ENCODE measurements at places on chromosomes 3 and 15.

GRCh38 chr3:73813291-73813690, 188.6 kb upstream of the PDZRN3 start:
- DNase-seq = peak; percentile 22

- DNase-seq = no peak
Observed at GRCh38 chr3:98994128-98994762, 92.8 kb upstream of the DCBLD2 start.

DNA sequence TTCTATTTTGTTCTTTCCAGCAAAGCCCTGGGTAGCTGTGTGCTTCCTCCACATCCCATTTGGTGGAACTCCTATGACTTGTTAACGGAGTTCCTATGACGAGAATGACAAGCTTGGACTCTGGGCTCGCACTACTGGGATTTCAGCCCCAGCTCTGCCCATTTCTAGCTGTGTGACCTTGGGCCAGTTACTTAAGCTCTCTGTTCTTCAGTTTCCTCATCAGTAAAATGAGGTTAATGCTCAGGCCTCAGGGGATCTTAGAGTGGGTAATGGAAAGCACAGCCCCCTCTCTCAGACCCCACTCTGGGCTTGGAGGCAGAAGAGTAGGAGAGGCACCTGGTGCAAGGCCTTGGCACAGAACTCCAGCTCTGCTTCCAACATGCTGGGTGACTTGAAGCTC, 123.1 kb downstream of the SMAD6 start:
- no peak for DNase-seq

DNA sequence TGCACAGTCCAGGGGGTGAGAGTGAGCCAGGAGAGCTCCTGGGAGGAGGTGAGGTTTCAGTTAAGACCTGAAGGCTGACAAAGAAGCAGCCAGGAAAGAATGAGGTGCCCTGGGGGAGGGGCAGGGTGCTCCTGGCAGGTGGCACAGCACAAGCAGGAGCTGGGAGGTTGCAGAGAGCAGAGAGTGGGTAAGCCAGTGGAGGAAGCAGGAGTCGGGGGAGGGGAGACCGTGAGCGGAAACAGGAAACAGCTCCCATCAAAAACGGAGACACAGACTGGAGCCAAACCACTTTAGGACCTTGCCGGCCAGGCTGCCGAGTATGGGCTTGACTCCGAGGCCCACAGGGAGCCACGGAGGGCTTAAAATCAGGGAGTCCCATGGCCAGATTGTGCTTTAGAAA, 12.1 kb upstream of the FBLN2 start:
- no peak for DNase-seq

DNA sequence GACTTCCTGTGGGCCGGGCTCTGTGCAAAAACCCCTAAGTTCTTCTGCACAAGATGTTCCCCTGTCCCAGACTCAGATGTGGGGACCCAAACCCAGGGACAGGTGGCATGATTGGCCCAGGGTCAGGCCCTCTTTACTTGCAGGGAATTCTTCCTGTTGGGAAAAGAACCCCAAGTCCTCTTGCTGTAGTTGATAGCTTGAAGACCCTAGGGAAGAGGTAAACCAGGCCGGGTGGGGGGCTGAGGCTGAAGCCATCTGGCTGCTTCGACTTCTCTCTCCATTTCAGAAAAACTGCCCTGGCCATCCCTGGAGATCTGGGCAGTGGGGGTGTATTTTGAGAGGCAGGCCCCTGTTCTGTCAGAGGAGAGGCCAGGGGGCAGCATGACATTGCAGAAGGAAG, 23.5 kb downstream of the SSUH2 start:
- DNase-seq = no peak

DNA sequence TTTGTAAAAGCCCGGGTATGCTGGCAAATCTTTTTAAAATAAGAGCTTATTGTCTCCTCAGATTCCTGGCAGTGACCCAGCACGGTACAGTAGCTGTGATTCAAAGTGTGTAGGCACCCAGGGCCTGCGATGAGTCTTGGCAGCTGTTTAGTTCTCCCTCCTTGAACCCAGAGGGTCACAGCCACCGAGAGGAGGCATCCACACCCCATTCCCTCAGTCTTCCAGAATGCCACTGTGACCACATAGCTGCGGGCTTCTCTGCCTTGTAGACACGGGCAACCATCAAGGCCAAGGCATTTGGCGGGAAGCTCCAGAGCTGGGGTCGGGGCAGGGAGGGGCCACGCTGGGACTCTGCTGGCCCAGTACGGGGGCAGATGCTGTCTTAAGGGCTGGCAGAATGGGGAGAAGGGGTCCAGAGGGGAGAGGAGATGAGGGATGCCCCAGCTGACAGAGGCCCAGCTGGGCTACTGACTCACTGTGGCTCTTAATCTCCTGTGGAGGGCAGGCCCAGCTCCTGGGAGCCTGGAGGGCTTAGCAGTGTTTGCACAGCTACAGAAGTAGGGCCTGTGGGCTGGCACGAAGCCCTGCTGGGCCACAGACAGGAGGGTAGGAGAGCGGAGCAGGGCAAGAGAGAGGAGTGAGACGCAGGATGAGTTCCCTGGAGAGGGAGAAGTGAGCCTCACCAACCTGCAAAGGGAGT, 68.8 kb upstream of the DLG1 start:
- no peak for DNase-seq

DNA sequence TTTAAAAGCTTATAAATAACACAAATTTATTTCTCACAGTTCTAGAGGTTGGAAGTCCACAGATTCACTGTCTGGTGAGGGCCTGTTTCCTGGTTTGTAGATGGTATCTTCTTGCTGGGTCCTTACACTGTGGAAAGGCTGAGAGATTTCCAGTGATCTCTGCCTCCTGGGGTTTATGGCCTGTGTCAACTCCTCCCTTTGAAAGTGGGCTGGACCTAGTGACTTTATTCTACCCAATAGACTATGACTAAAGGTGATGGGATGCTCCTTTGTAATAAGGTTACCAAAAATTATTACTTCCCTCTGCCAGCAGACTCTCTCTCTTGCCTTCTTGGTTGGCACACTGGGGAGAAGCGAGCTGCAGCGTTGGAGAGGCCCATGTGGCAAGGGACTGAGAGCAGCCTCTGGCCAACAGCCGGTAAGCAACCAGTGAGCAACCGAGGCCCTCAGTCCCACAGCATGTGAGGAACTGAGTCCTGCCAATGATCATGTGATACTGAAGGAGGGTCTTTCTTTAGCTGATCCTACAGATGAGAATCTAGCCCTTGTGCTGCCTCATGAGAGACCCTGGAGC, 14.0 kb upstream of the COPG1 start:
- DNase-seq = no peak

DNA sequence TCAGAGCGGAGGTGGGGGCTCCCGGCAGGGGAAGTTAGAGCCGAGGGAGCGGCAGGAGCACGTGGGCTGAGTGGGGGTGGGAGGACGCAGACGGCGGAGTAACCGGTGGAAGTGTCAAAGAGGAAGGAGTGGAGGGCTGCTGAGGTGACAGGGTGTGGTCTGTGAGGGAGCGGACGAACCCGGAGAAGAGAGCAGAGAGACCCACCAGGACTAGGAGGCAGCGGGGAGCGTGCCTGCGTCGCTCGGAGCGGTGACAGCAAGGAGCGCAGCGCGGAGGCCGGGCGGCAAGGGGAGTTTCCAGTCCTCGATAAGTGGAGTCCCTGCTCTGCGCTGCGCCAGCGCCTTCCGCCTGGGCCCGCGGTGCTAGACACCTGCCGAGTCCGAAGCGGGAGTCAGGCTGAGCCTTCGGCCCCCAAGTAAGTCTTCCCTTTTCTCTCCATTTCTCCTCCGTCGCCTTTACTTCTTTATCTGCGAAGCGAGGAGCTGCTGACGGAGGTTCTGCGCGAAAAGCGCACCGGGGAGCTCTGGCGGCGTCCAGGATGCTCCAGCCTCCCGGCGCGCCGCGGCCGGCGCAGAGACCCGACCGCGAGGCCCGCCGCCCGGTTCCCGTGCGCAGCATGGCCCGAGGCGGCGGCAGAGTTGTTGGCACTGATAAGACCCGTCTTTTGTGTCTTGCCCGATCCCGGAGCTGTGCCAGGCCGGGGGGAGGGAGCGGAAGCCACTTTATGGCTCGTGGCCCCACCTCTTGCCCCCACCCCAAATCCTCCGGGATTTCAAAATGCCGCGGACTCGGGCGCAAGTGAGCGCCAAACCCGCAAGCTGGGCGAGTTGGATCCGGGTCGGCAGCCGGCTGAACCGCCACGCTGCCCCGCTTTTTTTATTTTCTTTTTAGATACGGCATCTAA, 533.0 kb upstream of the SEMA6D start:
- peak; percentile 85 for DNase-seq

- DNase-seq = no peak
Observed at GRCh38 chr15:63040509-63040908, 2.0 kb upstream of the TPM1 start.

- DNase-seq = no peak
Observed at GRCh38 chr3:119508172-119508845, 10.0 kb downstream of the TIMMDC1 start.

DNA sequence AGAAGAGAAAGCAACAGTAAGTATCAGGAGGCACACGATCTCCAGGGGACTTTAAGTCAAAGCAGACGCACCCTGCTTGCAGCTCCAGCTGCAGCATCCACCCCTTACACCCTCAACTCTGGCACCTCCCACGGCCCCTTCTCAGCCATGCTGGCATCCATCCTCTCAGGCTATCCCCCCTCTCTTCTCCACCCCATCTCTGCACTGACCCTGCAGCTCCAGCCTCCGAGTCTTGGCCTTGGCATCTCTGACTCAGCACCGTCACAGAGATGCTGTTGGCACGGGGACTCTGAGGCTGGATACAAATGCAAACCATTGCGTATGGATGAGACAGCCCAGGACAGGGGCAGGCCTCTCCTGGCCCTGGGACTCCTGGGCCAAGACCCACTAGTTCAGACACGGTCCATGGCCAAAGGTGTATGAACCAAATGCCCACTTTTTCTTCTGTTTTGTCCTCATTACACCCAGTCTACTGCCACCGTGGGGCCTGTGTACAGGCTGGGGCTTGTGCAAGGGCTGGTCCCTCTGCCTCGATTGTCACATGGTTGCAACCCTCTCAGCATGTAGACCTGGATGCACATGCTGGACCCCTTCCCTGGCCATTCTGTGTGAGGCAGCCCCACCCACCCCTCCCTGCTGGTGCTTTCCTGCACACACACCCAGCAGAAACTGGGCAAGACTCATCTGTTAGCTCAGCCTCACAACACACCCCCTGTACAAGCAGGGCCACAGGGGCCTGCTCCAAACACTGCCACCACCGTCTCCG, 18.7 kb upstream of the ZXDC start:
- DNase-seq = no peak

GRCh38 chr3:165820671-165821123, 16.5 kb downstream of the BCHE start:
- no peak for DNase-seq

DNA sequence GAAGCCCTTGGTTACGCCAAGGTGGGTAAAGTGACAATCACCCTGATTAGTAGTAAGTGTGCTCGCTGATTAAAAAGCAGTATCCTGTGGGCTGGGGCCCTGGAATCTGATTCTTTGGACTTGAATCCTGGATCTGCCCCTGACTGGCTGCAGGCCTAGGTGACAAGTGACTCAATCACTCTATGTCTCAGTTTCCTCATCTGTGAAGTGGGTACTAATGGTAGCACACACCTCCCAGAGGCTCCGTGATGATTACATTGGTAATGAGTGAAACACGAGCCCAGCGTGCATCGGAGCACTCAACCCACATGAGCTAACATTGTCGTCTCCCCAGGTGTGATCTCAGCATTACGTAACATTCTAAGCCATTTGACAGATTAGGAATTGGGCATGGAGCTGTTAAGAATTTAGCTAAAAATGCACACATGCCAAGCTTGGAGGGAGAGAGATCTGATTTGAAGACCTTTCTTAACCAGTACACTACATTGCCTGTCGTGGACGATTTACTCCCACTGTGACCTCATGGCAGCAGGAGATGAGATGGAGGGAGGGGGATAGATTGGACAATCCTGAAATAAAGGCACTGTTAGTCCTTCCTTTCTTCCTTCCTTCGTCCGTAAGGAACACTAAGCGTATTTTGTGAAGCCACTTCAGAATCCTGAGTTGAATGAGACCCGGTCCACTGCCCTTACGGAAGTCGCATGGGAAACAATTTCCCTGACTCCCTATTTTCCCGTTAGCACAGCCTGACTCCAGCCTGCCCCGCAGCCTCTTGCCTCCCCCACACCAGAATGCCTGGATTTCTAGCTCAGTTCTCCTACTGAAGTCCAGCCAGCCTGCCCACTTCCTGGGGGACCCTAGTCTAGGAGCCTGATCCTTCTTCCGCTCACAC, 32.1 kb downstream of the MGLL start:
- DNase-seq = no peak

GRCh38 chr3:124409650-124410275, 320.5 kb upstream of the UMPS start:
- no peak for DNase-seq

GRCh38 chr3:116524453-116525210, 79.3 kb upstream of the LSAMP start:
- no peak for DNase-seq

- no peak for DNase-seq
Observed at GRCh38 chr15:70493787-70494516, 269.4 kb downstream of the UACA start.

DNA sequence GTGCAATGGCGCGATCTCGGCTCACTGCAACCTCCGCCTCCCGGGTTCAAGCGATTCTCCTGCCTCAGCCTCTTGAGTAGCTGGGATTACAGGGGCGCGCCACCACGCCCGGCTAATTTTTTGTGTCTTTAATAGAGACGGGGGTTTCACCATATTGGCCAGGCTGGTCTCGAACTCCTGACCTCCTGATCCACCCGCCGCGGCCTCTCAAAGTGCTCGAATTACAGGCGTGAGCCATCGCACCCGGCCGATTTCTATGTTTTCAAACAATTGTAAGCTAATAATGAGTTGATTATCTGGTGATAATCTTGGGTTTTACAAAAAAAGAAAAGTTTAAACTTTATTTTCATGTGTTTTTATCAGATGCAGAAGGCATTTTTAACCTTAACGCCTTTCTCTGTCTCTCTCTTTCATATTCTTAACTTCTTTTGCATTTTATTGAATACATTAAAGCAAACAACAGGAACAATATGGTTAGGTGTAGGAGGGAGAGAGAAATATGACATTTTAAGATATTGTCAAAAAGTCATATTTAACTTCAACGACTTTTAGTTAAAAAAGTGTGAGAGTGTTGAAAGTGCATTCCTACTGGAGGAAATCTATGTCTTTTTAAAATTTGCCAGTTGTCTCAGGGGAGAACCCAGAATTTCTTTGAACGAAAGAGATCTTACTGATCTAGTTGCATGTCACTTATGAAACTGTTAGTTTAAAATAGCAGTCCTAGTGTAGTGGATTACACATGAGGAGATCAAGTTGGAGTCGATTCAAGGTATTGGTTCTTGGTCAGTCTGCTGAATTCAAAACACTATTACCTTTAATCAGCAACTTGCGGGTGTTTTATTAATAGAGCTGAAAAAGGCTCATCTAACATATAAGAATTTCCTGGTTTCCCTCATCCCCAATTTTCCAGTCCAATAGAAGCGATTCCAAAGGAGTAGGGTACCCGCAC, 3.4 kb upstream of the MEIS2 start:
- no peak for DNase-seq
